ENCODE measurements at places on chromosomes 13 and 19. TPM values are rescaled to one million over a fixed set of nuclear protein-coding genes. Genes with fewer than 3 reads are reported as not detected.

GRCh38 chr13:25574437-25575411, 202.9 kb downstream of the ATP8A2 start:
- DNase-seq = peak; percentile 79

- DNase-seq = no peak
These were observed 32.6 kb upstream of the ASF1B start for GRCh38 chr19:14168993-14169392.

- no peak for DNase-seq
These were observed 35.3 kb downstream of the CEBPG start for GRCh38 chr19:33408538-33409434.

DNA sequence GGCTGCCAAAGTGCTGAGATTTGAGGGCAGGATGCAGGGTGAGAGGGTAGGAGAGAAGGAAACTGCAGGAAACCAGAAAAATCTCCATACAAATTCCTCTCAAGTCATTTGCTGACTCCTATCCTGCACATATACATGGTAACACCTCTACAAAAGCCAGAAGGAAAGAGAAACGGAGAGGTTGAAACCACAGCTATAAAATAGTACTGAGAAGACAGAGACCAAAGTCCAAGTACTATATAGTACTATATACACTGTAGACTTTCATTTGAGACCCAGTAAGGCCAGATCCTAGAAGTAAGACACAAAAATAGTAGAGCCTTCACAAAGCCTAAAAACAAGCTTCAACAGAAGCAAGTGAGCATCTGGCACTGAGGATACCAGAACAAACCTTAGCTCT, 103.1 kb downstream of the UGGT2 start:
- no peak for DNase-seq

DNA sequence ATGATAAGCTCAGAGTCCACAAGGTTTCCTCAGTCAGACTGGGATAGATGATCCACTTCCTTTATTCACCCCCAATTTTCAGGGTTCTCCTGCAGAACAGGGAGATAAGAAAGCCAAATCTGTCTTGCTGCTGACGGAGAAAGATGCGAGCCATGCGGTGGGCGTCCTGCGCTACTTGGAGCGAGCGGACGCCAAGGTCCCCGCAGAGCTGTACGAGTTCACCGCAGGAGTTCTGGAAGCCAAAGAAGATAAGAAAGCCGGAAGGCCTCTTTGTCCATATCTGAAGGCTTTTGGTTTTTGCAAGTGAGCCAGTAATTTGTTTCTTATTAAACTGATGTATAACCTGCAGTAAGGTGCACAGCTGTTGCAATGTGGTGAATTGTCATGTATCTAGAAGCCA, 66.7 kb downstream of the SLC7A9 start:
- no peak for DNase-seq

Gene CEACAM4
- not detected for total RNA-seq

Gene DYRK1B
- total RNA-seq = 7.4 TPM

- DNase-seq = no peak
These were observed 1.1 kb downstream of the ZNF653 start for GRCh38 chr19:11504502-11505031.

GRCh38 chr13:103229674-103230073, 163.5 kb upstream of the SLC10A2 start:
- DNase-seq = no peak

DNA sequence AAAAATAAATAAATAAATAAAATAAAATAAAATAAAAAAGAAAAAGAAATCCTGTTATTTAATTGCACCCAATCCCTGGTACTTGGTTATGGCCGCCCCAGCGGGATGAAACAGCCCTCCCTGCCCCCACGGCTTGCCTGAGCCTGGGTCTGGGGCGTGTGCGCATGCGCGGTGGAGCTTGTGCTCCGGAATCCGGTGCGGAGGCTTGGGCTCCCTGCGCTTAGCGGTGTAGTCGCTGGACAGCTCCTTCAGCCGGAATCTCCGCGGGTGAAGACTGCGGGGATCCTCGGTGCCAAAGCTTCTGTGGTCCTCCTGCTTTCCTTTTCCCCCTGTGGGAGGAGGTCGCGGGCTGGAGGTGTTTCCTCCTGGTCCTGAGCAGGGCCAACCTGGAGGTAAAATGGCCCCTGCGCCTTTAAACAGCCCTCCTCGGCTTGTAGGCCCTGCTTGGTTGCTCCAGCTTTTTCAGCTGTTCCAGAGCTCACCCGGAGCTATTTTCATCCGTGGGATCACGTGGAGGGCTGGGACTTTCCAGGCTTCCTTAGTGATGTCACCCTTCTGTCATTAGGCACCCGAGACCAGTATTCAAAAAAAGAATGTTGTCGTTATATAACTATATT, at the start of gene PLA2G4C:
Gene PLA2G4C, minus strand, starts transcription at position 468 of the 617 bp plus-strand sequence. CDS start 4,288 bp downstream, outside the sequence.
- peak; percentile 88 for DNase-seq

Gene ZNF429
- 30.7 TPM for total RNA-seq

DNA sequence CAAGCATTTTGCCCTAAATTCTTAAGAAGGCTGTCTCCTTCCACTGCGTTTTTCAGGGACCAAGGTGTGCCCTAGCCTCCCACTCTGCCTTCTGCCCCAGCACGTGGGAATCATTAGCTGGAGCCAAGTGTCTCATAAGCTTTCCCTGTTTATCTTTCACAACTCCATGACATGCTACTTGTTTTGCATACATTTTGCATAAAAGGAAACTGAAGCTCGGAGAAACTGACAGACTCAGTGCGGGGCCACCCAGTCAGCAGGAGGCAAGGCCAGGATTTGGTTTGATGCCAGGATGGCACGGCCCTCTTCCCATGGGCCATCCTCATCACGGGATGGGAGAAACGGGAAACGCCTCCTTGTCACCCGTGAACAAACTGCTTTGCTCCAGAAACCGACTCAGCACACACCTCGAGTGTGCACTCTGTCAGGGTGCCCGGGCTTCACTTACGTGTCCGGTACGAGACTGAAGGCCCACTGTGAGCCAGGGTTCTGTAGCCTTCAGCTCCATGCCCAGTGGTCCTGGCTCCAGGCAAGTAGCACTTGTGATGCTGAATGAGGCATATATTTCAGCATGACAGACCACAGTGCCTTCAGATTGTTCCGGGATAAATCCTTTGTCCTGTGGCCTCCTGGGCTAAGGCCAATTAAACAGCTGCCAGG, 9.6 kb downstream of the CEBPA start:
- no peak for DNase-seq

GRCh38 chr19:7841751-7842660, 12.0 kb downstream of the EVI5L start:
- DNase-seq = no peak

Gene BBC3
- 13.2 TPM for total RNA-seq

DNA sequence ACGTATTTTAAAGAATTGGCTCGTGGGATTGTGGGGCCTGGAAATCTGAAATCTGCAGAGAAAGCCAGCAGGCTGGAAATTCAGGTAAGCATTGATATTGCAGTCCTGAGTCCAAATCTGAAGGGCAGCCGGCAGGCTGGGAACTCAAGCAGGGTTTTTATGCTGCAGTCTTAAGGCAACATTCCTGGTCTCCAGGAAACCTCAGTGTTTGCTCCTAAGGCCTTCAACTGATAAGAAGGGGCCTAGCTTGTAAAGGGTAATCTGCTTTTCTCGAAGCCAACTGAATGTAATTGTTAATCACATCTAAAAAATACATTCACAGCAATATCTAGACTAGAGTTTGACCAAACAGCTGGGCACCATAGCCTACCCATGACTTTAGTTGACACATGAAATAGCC, 154.4 kb downstream of the EFNB2 start:
- DNase-seq = no peak

Gene ZNF564
- total RNA-seq = 16.5 TPM

All from OCI-LY7 (cell line).